ENCODE measurements at places on chromosomes 16 and 17. TPM values are rescaled to one million over a fixed set of nuclear protein-coding genes. Genes with fewer than 3 reads are reported as not detected.

Gene FAHD1
- polyA plus RNA-seq: 35.4 TPM

Gene ARL4D
- polyA plus RNA-seq: 8.7 TPM

Gene SDR42E1
- 14.0 TPM for polyA plus RNA-seq

Gene MEIOC
- 2.1 TPM for polyA plus RNA-seq

Gene HSD17B2
- 19.1 TPM for polyA plus RNA-seq

Gene GP1BA
- 3.5 TPM for polyA plus RNA-seq

Gene CA7
- polyA plus RNA-seq: 0.24 TPM

Gene CACNG4
- 4.0 TPM for polyA plus RNA-seq

Gene HSPB9
- 0.31 TPM for polyA plus RNA-seq

Gene SLC6A2
- 0.93 TPM for polyA plus RNA-seq

Gene FAM171A2
- 35.9 TPM for polyA plus RNA-seq

Gene TPPP3
- 61.3 TPM for polyA plus RNA-seq

Gene TNFRSF13B
- polyA plus RNA-seq: not detected

Gene PDPK1
- 52.5 TPM for polyA plus RNA-seq

Gene SPATA32
- polyA plus RNA-seq: 0.13 TPM

Gene TMEM204
- 20.0 TPM for polyA plus RNA-seq

Gene DNAH2
- polyA plus RNA-seq: 0.45 TPM

Gene ACOX1
- 33.7 TPM for polyA plus RNA-seq

Gene AHSP
- 7.6 TPM for polyA plus RNA-seq

Gene DNAAF1
- polyA plus RNA-seq: 4.4 TPM

Gene CIITA
- 5.6 TPM for polyA plus RNA-seq
